ENCODE measurements at places on chromosomes 2 and 18. TPM values are rescaled to one million over a fixed set of nuclear protein-coding genes. Genes with fewer than 3 reads are reported as not detected.

The LIPG gene
- total RNA-seq, result 1.9 TPM

The IER3IP1 gene
- 31.2 TPM for total RNA-seq

The FLACC1 gene
- total RNA-seq, result 0.45 TPM

The MC2R gene
- total RNA-seq, result not detected

DNA sequence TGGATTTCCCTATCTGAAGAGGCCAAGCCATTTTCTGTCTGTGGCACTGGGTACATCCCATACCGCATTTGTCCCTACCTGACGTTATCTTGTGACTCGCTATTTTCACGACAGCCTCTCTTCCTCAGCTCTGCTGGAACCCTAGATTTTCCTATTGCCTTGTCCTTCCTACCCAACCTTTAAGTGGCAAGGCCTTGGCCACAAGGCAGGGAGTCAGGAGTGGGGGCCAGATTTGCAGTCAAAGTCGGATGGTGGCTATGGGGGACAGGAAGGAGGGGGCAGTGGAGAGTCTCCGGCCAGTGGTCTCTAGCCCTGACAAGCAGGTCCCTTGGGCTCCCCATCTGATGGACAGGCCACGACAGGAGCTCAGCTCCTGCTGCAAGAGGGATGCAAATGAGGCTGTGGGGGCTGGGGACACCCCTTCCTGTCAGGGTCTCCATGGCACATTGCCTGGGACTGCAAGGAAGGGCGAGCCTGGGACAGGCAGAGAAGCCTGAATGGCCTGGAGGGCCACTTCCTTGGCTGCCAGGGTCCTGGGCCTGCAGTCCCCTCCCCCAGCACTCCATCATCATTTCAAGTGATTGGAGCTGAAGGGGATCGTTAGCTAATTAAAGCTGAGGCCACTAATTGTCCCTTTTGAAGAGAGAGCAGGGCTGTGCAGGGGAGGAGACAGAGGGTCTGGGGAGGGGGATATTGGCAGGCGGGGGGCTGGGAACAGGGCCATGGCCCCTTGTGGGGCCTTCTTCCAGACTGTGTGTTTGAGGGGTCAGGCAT, 6.3 kb upstream of the ECEL1 start:
- DNase-seq, result no peak

DNA sequence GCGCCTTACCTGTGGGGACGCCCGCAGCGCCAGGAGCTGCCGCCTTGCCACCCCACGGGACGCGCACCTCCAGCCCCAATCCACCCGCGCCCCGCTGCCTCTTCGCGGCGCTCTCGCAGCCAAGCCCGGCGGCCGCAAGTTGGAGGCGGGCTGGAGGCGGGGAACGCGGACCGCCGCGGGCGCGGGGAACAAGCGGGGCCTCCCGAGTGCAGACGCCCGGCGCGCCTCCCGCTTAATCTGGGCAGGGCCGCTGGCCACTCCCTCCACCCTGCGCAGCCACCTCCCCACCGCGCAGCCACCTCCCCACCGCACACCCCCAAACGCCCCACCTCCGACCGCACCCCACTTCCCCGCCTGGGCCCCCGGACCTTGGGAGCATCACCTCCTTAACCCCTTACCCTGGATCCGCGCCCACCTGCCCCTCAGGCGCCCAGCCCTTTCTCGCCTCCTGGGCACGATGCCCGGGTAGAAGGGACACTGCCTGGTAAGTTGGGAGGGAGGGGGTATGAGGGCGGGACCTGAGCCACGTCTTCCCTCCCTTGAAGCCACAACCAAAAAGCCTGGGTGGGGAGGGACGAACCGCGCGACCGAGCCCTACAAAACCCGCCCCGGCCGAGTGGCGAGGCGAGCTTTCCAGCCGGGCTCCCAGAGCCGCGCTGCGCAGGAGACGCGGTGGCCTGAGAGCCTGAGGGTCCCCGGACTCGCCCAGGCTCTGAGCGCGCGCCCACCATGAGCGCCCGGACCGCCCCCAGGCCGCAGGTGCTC, at the start of the genes COL4A3 and COL4A4:
Gene COL4A3 (plus strand): TSS at position 627 of the 765 bp plus-strand sequence. CDS start 103 bp downstream, at position 730.
Gene COL4A4 (minus strand): TSS at position 208 of the 765 bp plus-strand sequence. CDS start 16,722 bp downstream, outside the sequence.
- DNase-seq, result peak; percentile 52

- DNase-seq, result no peak
Measured at GRCh38 chr2:178449700-178450523, 1.1 kb downstream of the PRKRA start.

DNA sequence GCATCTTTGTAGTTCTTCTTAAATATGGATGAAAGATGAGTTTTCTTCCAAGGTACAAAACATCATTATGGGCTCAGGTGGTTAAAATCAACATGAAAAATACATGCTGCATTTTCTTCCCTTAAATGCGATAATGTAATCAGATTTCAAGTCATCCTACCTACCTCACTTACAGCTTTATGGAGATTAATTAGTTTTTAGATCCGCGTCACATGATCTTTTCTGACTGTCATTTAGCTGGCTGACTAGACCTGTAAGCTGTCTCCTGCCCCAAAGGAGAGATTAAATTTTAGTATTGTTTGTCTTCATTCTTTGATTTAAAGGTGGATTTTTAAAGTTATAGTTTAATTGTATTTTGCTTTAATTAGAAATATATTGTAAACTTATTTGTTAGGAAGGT, 678.0 kb upstream of the ZEB2 start:
- DNase-seq, result no peak

DNA sequence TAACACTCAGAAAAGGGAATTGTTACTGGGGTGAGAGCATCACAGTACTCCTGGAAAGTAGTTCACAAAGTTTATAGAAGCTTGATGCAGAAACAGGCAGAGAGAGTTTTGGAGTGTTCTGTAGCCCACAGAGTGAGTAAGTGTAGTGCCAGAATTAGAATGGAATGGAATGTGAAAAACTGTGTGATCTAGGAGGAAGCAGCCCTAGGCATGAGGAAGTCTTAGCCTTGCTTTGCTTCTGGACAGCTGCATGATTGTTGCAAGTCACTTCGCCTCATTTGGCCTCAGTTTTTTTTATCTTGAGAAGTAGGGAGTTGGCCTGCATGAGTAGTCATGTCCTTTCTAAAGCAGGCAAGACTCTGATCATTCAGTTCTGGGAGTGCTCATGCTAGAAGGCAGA, 10.9 kb downstream of the SERPINB12 start:
- DNase-seq, result no peak

DNA sequence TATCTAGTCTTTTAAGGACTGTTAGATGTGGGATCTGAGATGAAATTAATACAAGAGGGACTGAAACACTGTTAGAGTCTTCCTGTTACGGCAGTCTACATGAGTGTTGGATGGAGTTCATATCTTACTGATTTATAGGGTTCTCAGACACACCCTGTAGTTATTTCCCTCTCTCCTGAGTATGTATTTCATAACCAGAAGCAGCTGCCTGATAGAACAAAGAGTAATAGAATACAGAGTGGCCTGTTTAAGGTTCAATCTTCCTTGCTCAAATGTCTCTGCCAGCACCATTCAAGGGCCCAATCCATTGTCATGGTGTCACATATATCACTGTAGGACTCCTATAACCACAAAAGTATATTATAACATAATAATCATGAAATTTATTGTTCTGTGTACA, 1229.1 kb upstream of the ACVR2A start:
- no peak for DNase-seq

- no peak for DNase-seq
Measured at GRCh38 chr18:58866066-58866772, 1.5 kb downstream of the ZNF532 start.

- DNase-seq, result no peak
Measured at GRCh38 chr2:50318147-50318546, 713.8 kb downstream of the NRXN1 start.

DNA sequence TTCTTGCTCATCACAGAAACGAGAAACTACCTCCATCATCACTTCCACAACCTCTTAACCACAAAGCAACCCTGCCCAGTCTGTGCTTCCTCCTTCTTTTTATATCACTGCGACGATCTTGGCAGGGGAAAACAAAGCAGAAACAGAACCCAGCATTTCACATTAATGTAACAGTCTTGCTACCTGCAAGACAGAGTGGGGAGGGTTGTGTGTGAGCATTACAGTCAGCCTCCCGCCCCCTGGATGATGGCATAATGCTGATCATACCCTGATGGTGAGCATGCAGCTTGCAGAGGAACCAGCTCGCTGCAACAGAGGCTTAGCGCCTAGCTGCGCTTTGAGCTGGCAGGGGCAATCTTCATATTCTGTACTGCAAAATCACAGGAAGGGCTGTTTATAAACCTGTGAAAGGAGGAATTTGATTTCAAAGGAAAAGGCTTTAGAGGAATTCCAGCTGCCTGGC, 376.1 kb downstream of the IRS1 start:
- DNase-seq, result peak; percentile 72

All from NCI-H460 (cell line).